NCI-H2171 (cell line): ENCODE measurements at places on chromosomes 11 and 22.

GRCh38 chr11:66268952-66269905 is 790 bp downstream of the RAB1B start:
- DNase-seq: no peak

DNA sequence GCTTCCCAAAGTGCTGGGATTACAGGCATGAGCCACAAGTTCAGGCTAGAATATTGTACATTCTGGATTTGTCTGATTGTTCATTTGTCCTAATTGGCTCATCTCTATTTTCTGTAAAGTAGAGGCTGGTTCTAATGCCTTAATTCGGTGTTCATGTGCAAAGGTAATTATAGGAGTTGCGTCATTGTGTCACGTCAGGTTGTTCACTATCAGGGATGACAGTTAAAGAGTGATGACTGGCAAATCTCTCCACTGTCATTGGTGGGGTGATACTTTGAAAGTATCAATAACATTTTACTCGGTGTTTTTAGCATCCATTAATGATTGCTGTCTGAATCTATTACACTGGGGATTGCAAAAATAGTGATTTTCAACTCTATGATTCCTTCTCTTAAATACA is 103.5 kb downstream of the HIPK3 start:
- DNase-seq: no peak

- no peak for DNase-seq
Measured at GRCh38 chr11:19680829-19681368, 31.7 kb upstream of the NAV2 start.

DNA sequence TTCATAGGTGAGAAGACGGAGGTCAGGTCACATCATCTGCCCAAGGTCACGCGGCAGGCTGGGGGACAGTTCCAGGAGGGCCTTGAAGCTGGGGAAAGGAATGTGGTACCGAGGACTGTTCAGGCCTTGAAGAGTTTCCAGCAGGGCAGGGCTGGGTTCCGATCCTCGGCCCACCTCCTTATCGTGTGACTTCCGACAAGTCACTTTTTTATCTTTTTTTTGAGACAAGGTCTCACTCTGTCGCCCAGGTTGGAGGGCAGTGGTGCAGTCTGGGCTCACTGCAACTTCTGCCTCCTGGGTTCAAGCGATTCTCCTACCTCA is 623 bp downstream of the NDUFS8 start:
- no peak for DNase-seq

DNA sequence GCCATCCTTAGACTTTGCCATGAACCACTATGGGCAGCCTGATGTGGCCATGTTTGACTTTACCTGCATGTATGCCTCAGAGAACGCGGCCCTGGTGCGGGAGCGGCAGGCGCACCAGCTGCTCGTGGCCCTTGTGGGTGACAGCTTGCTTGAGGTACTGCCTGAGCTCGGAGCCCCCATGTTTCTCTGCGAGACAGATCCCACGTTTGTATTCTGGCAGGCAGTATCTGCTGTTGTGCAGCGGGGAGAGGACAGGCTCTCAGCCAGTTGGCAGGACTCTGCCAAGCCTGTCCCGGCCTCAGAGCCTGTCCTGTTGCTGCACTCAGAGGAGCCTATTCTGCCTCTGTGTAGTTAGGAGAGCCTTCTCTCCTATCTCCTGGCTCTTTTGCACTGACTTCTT is 109.9 kb downstream of the MICAL2 start:
- DNase-seq: no peak

DNA sequence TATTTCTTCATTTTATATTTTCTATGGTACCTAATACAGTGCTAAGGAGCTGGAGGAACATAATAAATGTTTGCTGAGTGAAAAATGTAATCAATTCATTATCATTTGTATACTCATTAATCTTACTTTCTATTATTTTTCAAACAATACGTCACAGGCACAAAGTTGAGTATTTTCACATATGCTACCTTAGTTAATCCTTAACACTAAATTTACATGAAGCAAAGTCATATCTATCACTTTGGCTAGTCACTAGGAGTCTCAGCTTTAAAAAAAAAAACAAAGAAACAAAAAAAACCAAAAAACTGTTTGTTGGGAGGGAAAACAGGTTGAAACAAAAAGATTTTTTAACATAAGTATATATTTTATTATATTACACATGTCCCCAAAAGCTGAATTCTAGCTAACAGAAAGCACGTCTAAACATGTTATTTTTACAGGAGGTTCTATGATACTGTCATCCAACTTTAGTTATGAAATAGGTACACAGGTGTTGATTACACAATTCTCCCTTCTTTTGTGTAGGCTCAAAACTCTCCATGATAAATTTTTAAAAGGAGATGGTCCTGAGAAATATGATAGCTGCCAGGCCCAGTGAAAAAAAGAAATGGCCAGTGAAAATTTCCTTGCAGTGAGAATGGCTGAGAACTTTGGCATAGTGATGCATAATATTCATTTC is 14.3 kb downstream of the HPS5 start:
- no peak for DNase-seq
